AG04449 (cell line): ENCODE measurements at places on chromosomes 1 and 21.

- no peak for DNase-seq
These were observed 135.3 kb downstream of the KAZN start for GRCh38 chr1:14733779-14734140.

- DNase-seq = no peak
These were observed 17.1 kb downstream of the UTP25 start for GRCh38 chr1:209844695-209845407.

GRCh38 chr1:190429932-190430331 lies 47.7 kb downstream of the BRINP3 start:
- no peak for DNase-seq

DNA sequence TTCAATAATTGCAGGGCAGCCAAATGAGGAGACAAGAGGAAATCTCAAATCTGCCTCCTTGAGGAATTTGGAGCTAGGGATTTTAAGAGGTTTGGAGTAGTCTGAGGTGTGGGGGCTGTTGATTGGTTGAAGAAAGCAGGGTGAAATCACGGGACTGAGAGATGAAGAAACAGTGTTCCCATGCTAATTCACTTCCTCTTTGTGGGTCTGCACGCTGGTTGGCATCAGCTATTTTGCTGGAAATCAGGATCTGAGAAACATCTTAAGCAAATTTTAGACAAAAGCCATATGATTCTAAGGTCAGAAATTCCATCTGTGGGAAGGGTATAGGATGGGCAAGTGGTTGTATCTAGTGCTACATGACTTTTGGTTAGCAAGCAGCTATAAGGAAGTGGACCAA lies 107.1 kb upstream of the PAXBP1 start:
- DNase-seq = no peak

- no peak for DNase-seq
These were observed 76.7 kb upstream of the CD1D start for GRCh38 chr1:158103861-158104522.

DNA sequence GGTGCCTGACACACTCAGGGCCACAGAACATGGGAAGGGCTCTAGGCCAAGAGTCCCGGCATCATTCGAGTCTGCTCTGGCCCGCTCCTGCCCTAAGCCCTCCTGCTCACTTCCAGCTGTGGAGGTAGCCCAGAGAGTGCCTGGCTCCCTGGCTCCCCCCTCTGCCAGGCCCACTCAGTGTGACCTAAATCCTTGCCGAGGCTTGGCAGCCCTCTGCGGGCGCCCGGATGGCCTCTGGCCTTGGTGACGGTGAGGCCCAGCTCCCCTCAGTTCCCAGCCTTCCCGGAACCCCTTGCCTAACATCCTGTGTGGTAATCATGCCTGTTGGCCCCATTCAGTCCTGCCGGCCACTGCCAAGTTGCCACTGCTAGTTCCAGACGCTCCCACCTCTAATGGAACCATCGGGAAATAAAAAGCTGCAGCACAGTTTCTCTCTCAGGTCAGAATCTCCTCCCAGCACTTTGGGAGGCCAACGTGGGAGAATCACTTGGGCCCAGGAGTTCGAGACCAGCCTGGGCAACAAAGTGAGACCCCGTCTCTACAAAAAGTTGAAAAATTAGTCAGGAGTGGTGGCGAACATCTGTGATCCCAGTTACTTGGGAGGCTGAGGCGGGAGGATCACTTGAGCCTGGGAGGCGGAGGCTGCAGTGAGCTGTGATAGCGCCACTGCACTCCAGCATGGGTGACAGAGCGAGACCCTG lies 1.2 kb upstream of the H6PD start:
- no peak for DNase-seq

DNA sequence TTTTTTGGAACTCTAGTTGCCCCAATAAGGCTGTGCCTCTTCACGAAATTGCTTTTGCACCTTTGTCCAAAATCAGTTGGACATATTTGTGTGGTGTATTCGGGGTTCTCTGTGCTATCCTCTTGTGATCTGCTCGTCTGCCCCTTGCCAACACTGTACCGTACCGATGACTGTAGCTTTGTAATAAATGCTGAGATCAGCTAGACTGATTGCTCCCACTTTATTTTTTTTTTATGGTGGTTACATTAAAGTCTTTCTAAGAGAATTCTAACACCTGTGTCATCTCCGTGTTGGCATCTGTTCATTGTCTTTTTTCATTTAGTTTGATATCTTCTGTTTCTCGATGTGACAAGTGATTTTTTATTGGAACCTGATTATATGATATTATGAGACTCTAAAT lies 94.1 kb downstream of the ADARB1 start:
- no peak for DNase-seq

GRCh38 chr1:6889875-6890480 lies 104.7 kb downstream of the CAMTA1 start:
- DNase-seq = no peak

- no peak for DNase-seq
These were observed 191.7 kb upstream of the GORAB start for GRCh38 chr1:170340308-170340707.

- no peak for DNase-seq
These were observed 232.6 kb downstream of the PCP4 start for GRCh38 chr21:40099809-40100208.

DNA sequence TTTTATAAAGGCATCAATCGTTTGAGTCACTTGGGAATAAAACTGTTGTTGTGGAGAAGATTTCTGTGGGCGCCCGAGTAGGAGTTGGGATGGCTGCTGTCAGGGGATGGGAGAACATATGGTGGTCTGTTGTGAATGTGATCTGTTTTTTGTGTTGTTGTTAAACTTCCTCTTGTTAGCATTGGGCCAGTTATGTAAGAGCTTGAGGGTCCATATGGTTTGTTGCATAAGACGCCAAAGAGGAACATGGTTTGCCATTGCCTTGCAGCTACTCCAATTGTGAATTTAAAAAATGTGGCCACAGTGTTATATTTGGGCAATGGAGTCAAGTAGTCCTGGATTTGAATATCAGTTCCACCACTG lies 136.1 kb upstream of the JUN start:
- no peak for DNase-seq
